ENCODE measurements at places on chromosomes 12 and 14.

DNA sequence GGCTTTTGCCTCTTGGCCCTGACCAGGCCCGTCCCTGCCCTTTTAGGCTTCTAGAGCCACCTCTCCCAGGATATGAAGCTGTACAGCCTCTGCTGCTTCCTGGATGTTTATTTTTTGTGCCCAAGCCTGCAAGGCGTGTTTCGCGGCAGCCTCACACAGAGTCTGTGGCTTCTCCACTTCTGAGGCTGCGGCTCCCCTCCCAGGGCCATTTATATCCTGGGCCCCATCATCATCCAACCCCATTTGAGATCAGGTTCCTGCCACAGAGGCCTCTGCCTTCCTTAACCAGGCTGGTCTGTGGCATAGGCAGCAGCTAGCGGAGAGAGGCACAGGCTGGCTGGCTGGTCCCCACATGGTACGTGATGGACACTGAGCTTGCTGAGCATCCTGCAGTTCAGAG is 114.1 kb upstream of the PWP1 start:
- no peak for DNase-seq

- no peak for DNase-seq
Measured at GRCh38 chr12:62694116-62694515, 227.5 kb downstream of the MON2 start.

GRCh38 chr12:87935216-87935615 is 94.0 kb downstream of the C12orf50 start:
- no peak for DNase-seq

DNA sequence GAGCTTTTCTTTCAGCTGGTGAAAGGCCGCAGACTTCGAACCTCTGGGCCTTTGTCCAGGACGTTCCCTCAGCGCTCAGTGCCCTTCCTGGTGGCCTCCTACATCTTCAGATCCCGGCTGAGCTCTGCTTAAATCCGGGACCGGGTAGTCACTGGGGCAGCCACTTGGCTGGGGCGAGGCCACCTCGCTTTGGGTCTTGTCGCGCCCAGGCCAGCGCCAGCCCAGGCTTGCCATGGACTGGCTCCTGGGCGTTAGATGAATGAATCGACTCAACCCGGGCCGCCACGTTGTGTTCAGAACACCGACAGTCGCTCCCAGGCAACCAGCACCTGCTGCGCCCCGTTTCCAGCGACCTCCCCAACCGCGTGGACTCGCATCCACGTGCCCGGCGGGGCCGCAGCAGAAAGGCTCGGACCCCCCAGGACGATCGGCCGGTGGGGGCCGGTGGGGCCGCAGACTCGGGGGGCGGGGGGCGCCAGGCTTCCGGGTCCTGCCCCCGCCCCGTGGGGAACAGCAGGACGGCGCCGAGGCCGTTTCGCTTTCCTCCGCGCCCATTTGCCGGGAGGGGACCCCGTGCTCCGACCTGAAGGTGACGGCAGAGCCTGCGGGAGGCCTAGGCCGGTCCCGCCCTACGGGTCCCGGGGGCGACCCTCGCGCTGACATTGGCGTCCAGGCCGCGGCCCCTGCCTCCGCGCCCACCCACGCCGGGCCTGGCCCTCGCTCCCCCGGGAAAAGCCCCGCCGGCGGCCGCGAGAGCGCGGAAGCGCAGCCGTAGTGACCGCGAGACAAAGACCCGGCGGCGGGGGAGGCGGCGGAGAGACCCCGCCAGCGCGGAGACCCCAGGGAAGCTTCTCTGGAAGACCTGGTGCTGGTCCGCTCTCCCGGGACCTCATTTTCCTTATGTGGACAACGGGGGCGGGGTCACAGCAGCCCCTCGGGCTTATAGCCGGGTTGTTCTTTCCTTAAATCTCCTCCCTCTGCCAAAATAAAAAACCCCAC is 37.3 kb upstream of the RCOR1 start:
- peak; percentile 15 for DNase-seq

DNA sequence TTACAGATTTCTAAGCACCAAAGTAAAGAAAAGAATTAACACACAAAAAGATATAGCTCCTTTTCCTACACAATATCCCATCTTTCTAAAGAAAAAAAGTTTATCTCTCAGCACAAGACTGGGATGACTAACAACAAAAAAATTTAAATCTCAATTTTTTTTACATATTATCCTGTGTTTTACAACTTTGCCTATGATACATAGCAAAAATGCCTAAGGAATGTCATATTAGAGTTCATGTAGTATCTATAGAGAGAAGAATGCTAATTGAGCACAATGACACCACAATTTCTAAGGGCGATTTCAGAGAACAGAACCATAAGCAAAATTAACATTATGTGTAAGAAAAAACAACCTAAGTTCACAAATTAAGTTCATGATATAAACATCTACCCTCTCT is 16.3 kb downstream of the C2CD5 start:
- no peak for DNase-seq

DNA sequence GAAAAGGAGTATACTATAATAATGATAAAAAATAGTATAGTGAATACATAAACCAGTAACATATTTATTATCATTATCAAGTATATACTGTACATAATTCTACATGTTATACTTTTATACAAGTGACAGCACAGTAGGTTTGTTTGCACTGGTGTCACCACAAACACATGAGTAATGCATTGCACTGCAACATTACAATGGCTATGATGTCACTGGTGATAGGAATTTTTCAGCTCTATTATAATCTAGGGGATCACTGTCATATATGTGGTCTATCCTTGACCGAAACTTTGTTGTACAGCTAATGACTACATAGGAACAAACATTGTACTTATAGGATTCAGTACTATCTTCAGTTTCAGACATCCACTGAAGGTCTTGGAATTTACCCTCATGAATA is 165.8 kb upstream of the SYT1 start:
- no peak for DNase-seq

DNA sequence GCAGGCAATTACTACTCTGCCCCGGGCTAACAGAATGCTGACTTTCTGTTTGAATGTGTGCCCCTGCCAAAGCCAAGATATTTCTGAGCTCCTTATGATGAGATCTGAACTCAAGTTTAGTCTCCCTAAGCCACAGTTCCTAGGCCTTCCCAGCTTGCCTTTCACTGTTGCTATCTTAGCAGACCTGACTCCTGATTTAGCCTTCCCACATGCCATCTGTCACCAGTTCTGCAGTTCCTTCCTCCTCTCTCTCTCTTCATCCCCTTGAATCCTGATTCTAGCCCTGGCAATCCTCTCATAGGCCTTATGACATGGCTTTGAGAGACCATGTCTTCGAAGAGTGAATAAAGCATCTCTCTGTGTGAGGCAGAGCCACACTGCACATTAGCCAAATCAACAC is 12.5 kb upstream of the SAMD4A start:
- no peak for DNase-seq

GRCh38 chr12:103639983-103640382 is 52.9 kb downstream of the STAB2 start:
- DNase-seq, result no peak

DNA sequence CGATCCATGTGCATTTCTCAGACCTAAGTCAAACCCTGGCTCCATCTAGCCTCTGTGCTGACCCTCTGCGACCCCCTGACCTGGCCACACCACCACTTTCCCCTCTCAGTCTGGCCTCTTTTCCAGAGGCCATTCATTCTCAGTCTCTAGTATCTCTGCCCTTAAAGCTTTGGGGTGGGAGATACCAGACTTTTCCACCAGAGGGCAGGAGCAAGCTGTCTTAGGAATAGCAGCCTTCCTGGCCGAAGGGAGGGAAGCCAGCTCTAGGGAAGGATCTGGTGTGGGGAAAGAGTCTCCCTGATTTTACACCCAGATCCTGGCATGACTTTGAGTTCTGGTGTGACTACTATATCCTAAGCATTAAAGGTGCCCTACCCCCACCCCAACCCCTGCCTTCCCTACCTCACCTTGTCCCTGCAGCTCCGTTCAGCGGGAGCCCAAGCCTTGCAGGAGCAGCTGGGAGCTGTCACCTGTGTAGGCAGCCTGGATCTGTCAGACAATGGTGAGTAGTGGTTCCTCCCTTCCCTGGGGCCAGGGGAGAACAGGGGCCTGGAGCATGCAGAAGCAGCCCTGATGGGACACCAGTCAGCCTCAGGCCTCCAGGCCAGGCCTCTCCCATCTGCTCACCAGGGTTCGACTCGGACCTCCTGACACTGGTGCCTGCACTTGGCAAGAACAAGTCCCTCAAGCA is 6.6 kb downstream of the CARMIL3 start:
- no peak for DNase-seq

DNA sequence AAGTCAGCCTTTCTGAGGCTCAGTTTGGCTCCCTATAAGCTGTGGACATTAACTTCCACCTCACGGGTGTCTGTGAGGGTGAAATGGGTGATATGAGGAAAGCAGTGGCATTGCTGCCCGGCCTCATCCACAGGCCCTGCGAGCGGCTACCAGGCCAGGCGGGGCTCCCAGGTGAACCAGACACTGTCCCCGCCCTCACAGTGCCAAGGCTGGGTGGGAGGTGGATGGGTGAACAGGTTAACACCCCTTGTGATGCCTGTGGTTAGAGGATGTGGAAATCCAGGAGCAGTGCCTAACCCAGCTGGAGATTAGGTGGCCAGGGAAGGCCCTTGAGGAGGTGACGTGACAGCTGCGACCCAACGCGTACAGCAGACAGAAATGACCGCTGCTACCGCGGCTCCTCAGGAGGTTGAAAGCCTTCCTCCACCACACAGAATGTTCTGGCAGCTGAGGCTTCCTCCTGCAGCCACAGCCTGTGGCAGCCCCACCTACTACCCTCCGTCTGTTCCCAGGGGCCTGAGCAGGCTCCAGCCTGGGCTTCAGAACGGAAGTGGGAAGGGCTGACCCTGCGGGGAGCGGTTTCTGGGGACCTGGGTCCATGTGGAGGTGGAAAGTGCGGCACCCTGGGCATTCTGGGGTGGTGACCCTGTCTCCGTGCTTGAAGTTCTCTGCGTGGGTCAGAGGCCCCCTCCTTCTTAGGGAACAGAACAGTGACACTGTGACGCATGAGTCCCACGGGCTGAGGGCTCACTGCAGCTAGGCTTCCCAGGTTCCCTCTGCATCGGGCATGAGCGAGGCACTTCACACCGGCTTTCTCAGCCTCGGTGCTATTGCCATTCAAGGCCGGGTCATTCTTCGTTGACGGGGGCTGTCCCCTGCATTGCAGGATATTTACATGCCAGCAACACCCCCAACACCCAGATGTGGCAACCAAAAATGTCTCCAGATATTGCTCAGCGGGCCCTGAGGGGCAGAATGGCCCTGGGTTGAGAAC is 9.7 kb downstream of the MMAB start:
- DNase-seq, result no peak

- DNase-seq, result peak; percentile 31
Measured at GRCh38 chr12:46383654-46384450, 11.3 kb upstream of the SLC38A2 start.

GRCh38 chr14:99415496-99416281 is 65.0 kb downstream of the SETD3 start:
- peak; percentile 65 for DNase-seq

GRCh38 chr12:84619053-84619571 is 293.5 kb downstream of the SLC6A15 start:
- DNase-seq, result no peak

DNA sequence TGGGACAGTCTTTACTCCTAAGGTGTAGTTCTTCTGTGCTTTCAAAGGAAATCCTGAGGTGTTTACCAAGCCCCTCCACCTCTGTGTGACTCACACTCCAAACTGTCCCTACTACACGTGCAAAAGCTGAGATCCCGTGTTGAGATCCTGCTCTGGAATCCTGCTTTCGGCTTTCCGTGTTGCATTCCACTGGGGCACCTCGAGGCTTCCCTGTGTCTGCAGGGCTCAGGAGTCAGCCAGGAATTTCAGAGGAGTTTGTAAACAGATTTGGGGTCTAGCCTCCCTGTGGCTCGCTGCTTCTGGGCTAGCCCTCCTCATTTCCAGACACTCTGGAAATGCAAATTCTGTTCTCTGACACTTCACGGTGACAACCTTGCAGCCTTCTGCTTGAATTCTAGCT is 48.4 kb downstream of the CACNA2D4 start:
- no peak for DNase-seq

DNA sequence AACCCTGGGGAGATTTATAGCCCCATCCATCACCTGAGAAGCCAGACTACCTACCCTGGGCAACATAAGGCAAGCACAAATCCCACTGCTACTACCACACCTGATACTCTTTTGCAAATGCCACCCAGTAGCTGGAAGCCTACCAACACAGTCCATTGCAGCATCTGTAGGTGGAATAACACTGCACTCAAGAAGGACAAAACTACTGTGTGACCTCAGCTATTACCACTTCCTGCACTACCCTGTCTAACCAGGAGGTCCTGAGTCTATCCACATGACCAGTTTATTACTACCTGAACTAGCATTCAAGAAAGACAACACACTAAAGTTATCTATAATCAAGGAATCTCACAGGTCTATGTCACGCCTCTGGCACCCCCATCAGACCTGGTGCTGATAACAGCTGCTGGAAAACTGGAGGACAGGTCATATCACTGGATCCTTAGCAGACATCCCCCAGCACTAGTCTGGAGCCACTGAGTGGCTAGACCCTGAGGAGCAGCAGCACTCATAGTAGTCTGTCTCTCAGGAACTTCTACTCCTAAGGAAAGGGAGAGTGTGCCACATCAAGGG is 2.9 kb upstream of the CLEC1A start:
- DNase-seq, result no peak

DNA sequence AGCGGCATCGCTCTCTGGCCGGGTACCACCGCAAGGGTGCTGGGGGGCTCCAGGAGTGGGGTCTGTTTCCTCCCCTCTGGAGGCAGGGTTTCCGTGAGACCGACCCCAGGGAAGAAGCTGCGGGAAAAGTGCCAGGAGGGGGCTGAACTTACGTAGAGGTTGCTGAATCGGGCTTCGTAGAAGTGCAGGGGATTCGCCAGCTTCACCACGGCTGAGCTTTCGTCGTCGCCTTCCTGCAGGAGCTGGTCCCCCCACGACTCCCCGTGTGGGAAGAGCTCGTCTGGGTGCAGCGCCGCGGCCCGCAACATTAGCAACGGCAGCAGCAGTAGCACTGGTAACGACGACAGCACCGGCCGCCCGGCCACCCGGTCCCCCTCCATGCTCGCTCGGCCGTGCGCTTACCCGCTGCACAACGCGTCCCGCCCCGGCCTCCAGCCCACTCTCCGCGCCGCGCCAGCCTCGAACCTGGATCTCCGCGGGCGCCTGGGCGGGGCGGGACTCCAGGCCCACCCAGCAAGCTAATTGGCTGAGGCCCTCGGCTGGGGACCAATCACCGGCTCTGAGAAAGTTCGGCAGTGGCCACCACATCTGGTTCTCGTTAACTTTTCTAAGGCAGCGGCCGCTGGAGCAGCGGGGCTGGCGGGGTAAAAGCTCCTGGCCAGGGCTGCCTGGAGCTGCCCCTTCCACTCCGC is at the start of gene NID2:
Gene NID2, minus strand, starts transcription at position 445 of the 692 bp plus-strand sequence. Its CDS starts 65 bp downstream, at position 380.
- DNase-seq, result no peak

DNA sequence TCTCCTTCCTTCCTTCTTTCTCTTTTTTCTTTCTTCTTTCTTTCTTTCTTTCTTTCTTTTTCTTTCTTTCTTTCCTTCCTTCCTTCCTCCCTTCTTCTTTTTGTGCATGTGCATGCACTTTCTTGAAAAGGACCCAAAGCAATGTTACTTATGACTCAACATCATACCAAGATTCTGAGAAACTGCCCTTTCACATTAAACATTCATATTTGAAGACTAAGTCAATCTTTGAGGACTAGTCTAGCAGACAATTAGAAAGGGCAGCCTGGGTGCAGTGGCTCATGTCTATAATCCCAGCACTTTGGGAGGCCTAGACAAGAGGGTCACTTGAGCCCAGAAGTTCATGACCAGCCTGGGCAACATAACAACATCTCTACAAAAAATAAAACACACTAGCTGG is 212.8 kb upstream of the KITLG start:
- DNase-seq, result no peak

GRCh38 chr14:95046711-95047681 is 110.3 kb downstream of the DICER1 start:
- DNase-seq, result no peak
